ENCODE measurements at places on chromosomes 12 and 14. TPM values are rescaled to one million over a fixed set of nuclear protein-coding genes. Genes with fewer than 3 reads are reported as not detected.

IAPP gene
- not detected for polyA plus RNA-seq

ACRBP gene
- 6.5 TPM for polyA plus RNA-seq

ENDOU gene
- 0.33 TPM for polyA plus RNA-seq

WDR89 gene
- 23.4 TPM for polyA plus RNA-seq

TSPAN11 gene
- polyA plus RNA-seq, result 14.7 TPM

KRT73 gene
- 0.13 TPM for polyA plus RNA-seq

MGP gene
- 96.3 TPM for polyA plus RNA-seq

MYL6 gene
- polyA plus RNA-seq, result 2,410 TPM

ARHGAP9 gene
- 5.4 TPM for polyA plus RNA-seq

KRT71 gene
- 0.08 TPM for polyA plus RNA-seq

KLRC3 gene
- not detected for polyA plus RNA-seq

FAM161B gene
- polyA plus RNA-seq, result 13.3 TPM

VWF gene
- polyA plus RNA-seq, result 155 TPM

SCNN1A gene
- 2.9 TPM for polyA plus RNA-seq

LALBA gene
- not detected for polyA plus RNA-seq

MRPL51 gene
- 145 TPM for polyA plus RNA-seq

REC8 gene
- polyA plus RNA-seq, result 48.2 TPM

CLEC1A gene
- polyA plus RNA-seq, result 18.5 TPM

PUS1 gene
- 14.3 TPM for polyA plus RNA-seq

KLHDC1 gene
- polyA plus RNA-seq, result 8.4 TPM

ZFHX2 gene
- polyA plus RNA-seq, result 4.7 TPM

RPL41 gene
- polyA plus RNA-seq, result 8,482 TPM

KRT72 gene
- 0.38 TPM for polyA plus RNA-seq

SERPINA3 gene
- 1.0 TPM for polyA plus RNA-seq

PRMT5 gene
- polyA plus RNA-seq, result 129 TPM

LTA4H gene
- 209 TPM for polyA plus RNA-seq

OTOGL gene
- 0.44 TPM for polyA plus RNA-seq

TAS2R46 gene
- polyA plus RNA-seq, result 0.13 TPM

CLEC6A gene
- not detected for polyA plus RNA-seq

CLEC4D gene
- not detected for polyA plus RNA-seq

TMTC1 gene
- 1.6 TPM for polyA plus RNA-seq

SERPINA1 gene
- 5.5 TPM for polyA plus RNA-seq

TAS2R43 gene
- polyA plus RNA-seq, result 0.80 TPM

ACSM4 gene
- polyA plus RNA-seq, result 0.05 TPM

BEGAIN gene
- polyA plus RNA-seq, result 2.1 TPM

GPR65 gene
- 0.78 TPM for polyA plus RNA-seq

ASCL1 gene
- 1.9 TPM for polyA plus RNA-seq

PLEKHD1 gene
- 0.19 TPM for polyA plus RNA-seq

SLC24A4 gene
- polyA plus RNA-seq, result 0.28 TPM

VASH1 gene
- polyA plus RNA-seq, result 54.5 TPM

SLC38A4 gene
- polyA plus RNA-seq, result 6.4 TPM

KLRF1 gene
- 2.5 TPM for polyA plus RNA-seq

RERGL gene
- polyA plus RNA-seq, result 0.57 TPM

COCH gene
- 1.8 TPM for polyA plus RNA-seq

CCDC196 gene
- not detected for polyA plus RNA-seq

OTUB2 gene
- polyA plus RNA-seq, result 3.6 TPM

NTF3 gene
- polyA plus RNA-seq, result 4.1 TPM

KRT2 gene
- polyA plus RNA-seq, result not detected

PDE3A gene
- polyA plus RNA-seq, result 8.4 TPM

KLRB1 gene
- 2.9 TPM for polyA plus RNA-seq

SLC5A8 gene
- not detected for polyA plus RNA-seq

RAB2B gene
- polyA plus RNA-seq, result 47.9 TPM

MLEC gene
- polyA plus RNA-seq, result 195 TPM

MYF6 gene
- 4.7 TPM for polyA plus RNA-seq

IGF1 gene
- polyA plus RNA-seq, result 31.3 TPM

RNASE7 gene
- polyA plus RNA-seq, result not detected

SPPL3 gene
- polyA plus RNA-seq, result 70.3 TPM
